Subcutaneous preadipocyte (primary cell): ENCODE measurements at places on chromosomes 16 and 17. TPM values are rescaled to one million over a fixed set of nuclear protein-coding genes. Genes with fewer than 3 reads are reported as not detected.

Gene CA5A
- total RNA-seq: not detected in 2 replicates

Gene MRC2
- total RNA-seq: 129 and 164 TPM in 2 replicates

Gene ZNF764
- 4.8 and 7.6 TPM in 2 replicates for total RNA-seq

Gene TBX6
- total RNA-seq: 0.39 TPM in 1 of 2 replicates, not detected in the other

Gene MT1A
- total RNA-seq: 11.1 and 17.6 TPM in 2 replicates

Gene SCGB1C2
- not detected in 2 replicates for total RNA-seq

Gene KRT40
- total RNA-seq: not detected in 2 replicates

Gene ZNF689
- 5.1 and 5.5 TPM in 2 replicates for total RNA-seq

Gene CCL17
- total RNA-seq: not detected in 2 replicates

Gene KRTAP4-4
- not detected in 2 replicates for total RNA-seq

Gene XYLT1
- total RNA-seq: 47.8 and 70.6 TPM in 2 replicates

Gene MYH3
- total RNA-seq: 0.37 and 0.39 TPM in 2 replicates

Gene CPHXL2
- total RNA-seq: not detected in 2 replicates

Gene PPY
- not detected in 2 replicates for total RNA-seq

Gene WFDC1
- under 0.01 and 0.20 TPM in 2 replicates for total RNA-seq

Gene RNF40
- 63.6 and 90.5 TPM in 2 replicates for total RNA-seq
